ENCODE measurements at places on chromosomes 6 and 20.

- no peak for DNase-seq
Observed at GRCh38 chr6:113802779-113803178, 54.4 kb upstream of the MARCKS start.

GRCh38 chr6:40325041-40325440 is 262.1 kb downstream of the LRFN2 start:
- DNase-seq = no peak

DNA sequence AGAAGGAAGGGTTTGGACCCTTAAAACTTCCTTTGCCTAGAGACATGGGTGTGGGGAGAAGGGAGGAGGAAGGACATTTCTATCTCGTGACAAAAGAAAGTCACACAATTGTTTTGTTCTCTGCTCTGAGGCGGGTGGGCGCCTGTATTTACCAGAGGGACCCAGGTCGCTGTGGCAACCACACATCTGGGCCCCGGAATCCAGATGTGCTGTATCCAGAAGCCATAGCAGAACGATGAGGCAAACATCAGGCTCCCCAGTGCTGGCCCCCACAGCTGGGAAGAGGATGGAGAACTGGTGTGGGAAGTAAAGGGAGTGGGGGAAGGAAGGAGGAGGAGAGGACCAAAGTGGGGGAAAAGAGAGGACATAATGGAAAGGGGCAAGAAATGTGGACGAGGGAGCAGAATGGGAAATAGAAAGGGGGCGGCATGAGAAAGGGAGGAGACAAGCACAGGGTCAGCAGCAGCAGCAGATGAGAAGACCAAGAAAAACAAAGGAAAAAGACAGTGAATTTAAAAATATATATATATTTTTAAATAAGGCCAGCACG is 3.4 kb upstream of the TNXB start:
- no peak for DNase-seq

GRCh38 chr6:151209071-151209831 is 30.5 kb upstream of the AKAP12 start:
- DNase-seq = no peak

- no peak for DNase-seq
Observed at GRCh38 chr6:1641343-1641885, 31.7 kb downstream of the FOXC1 start.

DNA sequence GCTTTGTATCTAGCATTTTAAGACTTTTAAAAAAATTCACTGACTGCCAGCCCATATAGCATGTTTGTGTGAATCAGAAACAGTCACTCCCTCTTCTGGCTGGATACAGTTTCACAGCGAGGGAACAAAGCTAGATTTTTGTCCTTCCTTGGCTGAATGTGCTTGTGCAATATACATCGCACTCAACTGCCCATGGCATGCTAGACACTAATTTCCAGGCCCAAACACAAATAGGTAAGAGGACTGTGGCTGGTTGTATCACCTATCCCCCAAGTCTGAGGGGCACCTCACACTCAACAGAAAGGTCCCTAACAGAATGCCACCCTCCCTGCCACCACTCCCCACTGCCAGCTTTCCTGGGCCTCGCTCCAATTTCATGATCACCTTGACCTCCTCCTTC is 16.2 kb upstream of the BLCAP start:
- no peak for DNase-seq

- DNase-seq = no peak
Observed at GRCh38 chr6:105178110-105178509, 1.7 kb downstream of the POPDC3 start.

GRCh38 chr6:162055365-162055764 is 672.2 kb downstream of the PRKN start:
- no peak for DNase-seq

DNA sequence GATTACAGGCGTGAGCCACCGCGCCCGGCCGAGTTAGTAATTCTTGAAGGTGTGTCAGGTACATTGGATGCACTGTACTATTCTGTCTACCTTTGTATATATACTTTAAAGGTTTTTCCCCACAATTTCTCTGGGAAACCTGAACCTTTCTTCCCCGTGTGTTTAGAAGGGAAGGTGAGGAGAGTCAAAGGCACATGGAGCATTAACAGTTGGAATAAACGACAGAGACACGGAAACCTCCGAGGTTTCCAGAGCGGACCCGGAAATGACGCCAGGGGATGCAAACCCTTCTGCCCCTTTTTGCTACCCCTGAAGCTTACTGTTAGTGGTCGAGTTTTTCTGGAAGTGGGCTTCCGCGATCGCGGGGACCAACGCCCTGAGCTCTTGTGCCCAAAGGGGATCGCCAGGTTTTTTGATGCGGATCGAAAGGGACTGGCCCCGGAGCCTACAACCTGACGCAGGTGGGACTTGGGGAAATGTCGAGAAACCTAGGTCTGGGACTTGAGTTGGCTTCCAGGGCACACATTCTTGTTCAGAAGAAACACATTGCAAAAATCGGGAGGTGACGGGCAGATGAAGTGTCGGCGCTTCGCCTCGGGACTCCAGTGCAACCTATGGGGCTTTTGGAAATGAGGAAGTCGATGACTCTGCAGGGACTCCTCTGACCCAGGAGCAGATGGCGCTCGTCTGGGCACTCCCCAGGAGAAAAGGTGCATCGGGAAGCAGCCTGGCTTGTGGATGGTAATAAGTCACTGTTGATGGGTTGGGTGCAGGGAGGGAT is 218.2 kb downstream of the OR2B2 start:
- no peak for DNase-seq

DNA sequence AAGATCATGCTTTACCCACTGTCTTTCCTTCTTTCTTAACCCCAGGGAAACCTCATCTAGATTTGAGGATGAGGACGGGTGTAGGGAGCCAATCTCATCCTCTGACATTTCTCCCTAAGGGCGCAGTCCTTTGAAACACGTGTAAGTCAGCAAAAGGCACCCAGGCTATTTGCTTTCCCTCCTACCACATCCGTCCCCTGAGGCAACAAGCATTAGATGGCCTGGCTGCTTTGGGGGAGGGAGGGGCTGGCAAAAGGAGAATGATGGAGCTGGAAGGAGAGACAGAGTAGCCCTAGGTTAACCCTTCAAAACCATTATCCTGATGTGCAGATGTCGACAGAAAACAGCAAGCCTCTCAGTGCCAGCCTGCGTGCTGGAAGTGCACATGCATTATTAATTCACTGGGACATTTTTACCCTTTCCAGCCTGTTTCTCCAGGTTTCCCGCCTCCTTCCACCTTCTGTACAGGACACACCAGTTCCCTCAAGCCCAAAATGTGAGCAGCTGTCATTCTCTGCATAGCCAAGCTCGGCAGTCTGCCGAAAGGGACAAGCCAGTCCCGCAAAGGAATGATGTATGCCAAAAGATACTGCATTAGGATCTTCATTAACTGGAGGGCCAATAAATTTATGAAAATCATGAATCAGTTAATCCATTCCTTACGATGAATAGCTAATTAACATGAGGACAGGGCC is 547.2 kb downstream of the CD83 start:
- DNase-seq = no peak

GRCh38 chr20:62583424-62583920 is 58.8 kb upstream of the SLCO4A1 start:
- no peak for DNase-seq

DNA sequence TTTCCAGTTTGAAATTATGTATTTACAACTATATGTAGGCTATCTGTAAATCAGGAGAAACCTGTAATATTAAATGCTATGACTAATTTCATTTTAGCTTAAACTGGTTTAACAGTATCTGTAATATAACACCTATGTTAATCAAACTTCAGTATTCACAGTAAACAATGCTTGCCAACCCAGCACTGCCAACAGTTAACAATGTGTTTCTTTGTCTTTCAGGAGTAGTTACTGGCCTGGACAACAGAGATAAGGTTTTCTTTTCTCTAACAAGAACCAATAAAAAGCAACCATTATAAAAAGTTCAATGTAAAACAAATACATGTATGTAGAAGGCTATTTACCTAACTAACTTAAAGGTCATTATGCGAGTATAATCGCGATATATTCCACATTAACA is 158.8 kb downstream of the CDK19 start:
- no peak for DNase-seq

GRCh38 chr6:1524040-1524480 is 85.7 kb upstream of the FOXC1 start:
- peak; percentile 84 for DNase-seq

DNA sequence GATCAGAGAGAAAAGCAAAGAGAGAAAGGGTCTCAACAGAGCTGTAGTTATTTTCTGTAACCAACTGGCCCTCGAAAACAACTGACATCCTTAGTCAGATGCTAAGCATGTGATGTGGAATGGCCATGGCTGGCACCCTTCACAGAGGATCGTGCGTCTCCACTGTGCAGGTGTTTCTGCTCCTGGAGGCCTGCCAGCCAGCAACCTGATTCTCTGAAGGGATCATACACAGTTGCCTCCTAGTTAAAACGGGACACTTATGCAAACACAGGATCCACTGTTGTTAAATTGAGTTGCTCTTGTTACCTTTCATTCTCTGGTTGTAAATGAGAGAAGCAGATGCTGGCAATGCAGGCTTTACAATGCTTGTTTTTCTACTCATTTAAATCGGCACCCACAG is 148.5 kb downstream of the HDGFL1 start:
- no peak for DNase-seq

GRCh38 chr20:48006036-48006833 is 221.0 kb upstream of the SULF2 start:
- peak; percentile 83 for DNase-seq

- no peak for DNase-seq
Observed at GRCh38 chr6:143838395-143838794, 4.7 kb upstream of the LTV1 start.

- DNase-seq = no peak
Observed at GRCh38 chr20:5686384-5687105, 63.7 kb upstream of the SHLD1 start.

DNA sequence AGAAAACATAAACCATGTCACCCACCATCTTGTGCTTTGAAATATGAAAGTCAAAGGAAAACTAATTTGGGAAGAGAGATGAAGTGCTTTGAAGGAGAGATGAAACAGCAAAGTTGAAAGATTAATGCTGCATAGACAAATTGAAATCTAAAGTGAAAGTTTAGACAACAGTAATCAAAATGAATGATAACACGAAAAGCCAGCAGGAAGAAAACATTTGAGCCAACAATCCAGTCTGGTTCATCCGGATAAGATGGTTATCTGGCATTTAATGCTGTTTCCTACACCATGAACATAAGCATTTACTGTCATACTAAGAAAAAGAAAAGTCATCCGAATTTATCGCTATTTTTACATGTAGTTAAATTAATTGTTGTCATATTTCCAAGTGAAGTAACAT is 595 bp downstream of the HAO1 start:
- no peak for DNase-seq

DNA sequence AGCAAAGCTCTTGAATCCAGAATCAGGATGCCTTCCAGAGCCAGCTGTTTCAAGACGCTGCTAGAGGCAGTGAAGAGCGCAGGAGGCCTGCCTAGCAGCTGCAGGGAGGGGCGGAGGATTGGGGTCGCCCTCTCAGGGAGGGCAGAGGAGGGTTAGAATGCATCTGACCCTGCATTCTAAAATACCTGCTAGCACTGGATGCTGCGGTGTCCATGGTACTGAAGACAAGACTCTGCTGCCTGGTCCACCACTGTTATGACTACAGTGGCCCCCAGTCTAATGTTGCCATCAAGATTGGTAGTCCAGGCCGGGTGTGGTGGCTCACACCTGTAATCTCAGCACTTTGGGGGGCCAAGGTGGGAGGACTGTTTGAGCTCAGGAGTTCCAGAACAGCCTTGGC is 193.7 kb upstream of the PROKR2 start:
- DNase-seq = no peak

- DNase-seq = no peak
Observed at GRCh38 chr6:14037402-14038277, 79.9 kb upstream of the CD83 start.

- DNase-seq = no peak
Observed at GRCh38 chr6:42925248-42925857, 3.9 kb upstream of the CNPY3 start.

GRCh38 chr6:131937703-131938631 is 13.2 kb downstream of the CCN2 start:
- DNase-seq = no peak

DNA sequence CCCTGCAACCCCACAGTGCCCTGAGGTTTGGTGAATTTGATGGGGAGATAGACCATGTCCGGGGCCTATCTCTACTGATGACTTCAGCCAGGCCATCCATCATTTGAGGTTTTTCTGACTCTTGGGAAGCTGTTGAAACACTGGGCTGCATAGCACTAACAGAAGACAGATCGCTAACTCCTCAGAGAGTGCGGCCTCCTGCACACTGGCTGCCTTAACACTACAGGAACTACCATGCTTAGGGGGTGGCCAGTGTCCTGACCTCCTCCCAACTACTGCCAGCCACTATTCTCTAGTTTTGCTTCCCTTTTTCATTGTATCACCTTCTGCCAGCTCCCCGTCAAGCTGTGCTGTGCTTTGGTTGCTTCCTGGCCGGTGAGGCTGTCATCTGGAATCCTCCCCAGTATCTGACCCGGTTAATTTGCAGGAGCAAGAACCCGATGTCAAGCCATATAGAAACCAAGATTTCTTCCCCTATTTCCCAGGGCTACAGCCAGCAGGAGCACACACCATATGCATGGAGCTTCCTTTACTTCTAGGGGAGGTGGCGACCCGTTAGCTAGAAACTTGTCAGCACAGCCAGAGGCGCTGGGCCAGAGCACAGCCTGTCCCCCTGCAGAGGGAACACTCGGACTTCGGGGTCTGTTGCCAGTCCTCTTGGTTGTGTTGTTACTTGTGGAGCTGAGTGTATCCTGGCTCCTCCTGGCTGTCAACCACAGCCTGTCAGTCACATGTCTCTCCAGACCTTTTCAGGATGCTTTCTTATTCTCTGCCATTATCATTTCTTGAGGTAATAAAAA is 57.3 kb upstream of the TRAF3IP2 start:
- DNase-seq = no peak

DNA sequence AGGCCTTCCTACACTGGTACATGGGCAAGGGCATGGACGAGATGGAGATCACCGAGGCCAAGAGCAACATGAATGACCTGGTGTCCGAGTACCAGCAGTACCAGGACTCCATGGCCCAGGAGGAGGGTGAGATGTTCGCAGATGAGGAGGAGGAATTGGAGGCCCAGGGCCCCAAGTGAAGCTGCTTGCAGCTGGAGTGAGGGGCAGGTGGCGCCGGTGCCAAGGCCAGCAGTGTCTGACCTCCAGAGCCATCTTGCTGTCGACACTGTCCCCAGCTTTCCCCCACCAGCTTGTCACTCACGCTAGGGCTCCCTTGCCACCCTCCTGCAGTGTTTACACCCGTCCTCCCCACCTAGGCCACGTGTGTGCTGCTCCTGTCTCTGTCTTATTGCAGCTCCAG is 12.2 kb downstream of the GABRR2 start:
- no peak for DNase-seq

GRCh38 chr20:34522969-34523871 is 7.0 kb downstream of the DYNLRB1 start:
- no peak for DNase-seq
